ENCODE measurements at places on chromosomes 13 and 19. TPM values are rescaled to one million over a fixed set of nuclear protein-coding genes. Genes with fewer than 3 reads are reported as not detected.

DNA sequence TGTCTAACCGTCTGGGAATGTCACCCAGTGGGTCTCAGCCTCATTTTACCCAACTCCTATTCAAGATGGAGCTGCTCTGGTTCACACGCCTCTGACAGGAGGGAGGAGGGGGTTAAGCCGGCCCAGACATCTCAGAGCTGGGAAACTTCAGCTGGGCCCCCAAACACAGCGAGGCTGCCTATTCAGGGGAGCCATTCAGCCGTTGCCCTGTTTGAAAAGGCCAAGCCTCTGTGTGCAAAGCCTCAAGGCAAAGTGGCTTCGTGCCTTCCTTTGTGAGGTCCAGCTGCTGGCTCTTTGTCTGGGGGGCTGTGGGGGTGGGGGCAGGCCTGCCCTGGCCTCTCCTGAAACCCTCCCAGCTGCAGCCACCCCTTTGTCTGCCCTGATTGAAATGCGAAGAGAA is 147.4 kb downstream of the PTPRS start:
- DNase-seq: no peak

KIR2DL3 gene
- total RNA-seq: not detected

- DNase-seq: peak; percentile 9
Observed at GRCh38 chr13:98144801-98145350, 2.0 kb downstream of the FARP1 start.

FGF21 gene
- total RNA-seq: not detected

GRCh38 chr19:18738961-18739690 is 52.0 kb downstream of the COMP start:
- DNase-seq: no peak

PSPN gene
- 1.8 TPM for total RNA-seq

- no peak for DNase-seq
Observed at GRCh38 chr13:62920159-62920558, 1504.5 kb upstream of the PCDH20 start.

ZNF600 gene
- 14.3 TPM for total RNA-seq

SLC39A3 gene
- total RNA-seq: 46.0 TPM

DNA sequence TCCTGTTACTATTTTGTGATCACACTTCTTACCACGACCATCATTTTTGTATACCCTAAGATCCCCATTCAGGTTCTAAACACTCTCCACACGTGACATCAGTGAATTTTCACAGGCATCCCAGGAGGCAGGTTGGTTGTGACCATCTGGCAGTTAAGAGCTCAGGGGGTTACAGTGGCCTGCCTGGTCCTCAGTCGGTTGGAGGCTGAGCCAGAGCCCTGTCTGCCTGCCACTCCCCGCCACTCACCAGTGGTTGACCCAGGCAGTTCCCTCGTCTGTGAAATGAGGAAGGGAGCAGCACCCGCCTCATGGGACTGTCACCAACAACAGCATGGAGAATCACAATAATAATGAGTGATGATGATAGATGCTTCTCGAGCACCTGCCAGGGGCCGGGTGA is 36.4 kb upstream of the EHD2 start:
- DNase-seq: no peak

GRCh38 chr19:38734426-38735256 is 9.6 kb downstream of the CAPN12 start:
- DNase-seq: peak; percentile 44

DNA sequence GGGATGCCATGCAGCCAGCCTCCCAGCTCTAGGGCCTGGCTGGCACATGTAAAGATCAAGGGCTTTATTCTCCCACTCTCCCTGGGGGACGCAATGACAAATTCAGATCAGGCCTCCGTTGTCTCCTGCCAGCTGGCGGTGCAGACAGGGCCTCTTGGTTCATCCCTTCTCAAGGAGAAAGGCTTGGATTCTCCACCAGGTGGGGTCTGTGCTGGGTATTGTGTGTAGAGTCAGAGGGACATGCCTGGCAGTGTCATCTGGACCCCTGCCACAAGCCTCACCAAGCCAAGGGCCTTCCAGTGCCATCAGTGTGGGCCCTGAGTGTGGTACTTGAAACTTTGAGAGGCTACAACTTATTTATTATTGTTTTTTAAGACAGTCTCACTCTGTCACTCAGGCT is 8.4 kb upstream of the PTPRS start:
- no peak for DNase-seq

DNA sequence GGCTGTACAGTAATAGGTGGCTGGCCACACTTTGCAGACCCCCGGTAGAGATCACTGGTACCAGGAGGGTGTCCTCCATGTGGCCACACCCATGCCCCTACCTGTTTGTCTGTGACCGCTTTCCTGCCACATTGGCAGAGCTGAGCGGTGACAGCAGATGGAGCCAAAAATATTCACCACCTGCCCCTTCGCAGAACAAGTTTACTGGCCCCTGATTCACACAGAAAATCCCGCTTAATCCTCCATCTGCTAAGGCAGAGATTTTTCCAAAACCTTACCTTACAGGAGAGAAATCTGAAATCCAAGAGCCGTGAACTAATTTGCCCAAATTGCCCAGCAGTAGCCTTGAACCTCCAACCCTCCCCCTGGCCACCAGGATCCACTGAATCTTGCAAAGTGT is 52.1 kb downstream of the MYO9B start:
- no peak for DNase-seq

DNA sequence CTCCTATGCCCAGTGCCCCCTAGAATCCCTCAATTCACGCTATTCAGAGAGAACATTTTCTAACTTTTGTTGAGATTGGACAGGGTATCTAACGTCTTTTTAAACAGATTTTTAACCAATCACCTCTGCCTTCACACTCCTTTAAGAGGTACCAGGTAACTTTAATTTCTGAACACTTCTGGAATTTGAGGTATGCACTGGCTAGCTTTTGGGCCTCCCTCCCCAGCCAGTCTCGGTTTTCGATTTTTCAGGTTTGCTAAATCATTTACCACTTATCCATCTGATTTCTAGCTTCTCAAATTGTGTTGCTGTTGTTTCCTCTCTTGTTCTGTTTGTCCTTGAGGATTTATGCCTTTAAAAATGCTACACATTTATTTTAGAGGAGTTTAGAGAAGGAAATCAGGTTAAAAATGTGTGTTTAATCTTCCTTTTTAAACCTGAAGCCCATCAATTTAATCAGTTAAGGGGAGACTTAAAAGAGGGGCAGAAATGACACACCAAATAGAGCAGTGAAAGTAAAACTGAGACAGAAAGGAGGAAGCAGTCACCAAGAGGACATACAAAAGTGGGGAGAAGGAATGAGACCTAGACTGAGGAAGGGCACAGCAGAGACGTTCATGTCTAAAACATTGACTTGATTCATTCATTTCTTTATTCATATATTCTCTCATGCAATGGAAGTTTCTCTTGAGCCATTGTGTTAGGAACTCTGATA is 139.6 kb upstream of the HTR2A start:
- no peak for DNase-seq

DNA sequence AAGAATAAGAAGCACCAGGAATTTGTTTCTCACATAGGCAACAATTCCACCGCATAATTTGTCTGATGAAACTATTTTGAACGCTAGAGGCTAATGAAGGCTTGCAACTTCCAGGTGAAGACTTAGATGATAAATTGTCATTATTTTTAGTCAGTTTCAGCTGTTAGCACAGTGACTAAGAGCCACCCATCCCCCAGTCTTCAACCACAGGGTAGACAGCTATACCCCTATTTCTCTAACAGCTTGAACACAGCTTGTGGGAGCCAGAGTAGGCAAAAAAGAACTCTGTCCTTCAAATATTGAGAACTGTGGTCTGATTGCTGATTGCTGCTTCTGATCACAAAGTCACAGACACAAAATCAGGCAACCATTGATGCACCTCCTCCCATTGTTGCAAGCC is 1124.8 kb upstream of the PRR20A start:
- DNase-seq: no peak

GRCh38 chr13:27403727-27404385 is 20.6 kb upstream of the GTF3A start:
- no peak for DNase-seq

GRCh38 chr13:52737965-52738364 is 1.7 kb downstream of the CNMD start:
- DNase-seq: no peak

DNA sequence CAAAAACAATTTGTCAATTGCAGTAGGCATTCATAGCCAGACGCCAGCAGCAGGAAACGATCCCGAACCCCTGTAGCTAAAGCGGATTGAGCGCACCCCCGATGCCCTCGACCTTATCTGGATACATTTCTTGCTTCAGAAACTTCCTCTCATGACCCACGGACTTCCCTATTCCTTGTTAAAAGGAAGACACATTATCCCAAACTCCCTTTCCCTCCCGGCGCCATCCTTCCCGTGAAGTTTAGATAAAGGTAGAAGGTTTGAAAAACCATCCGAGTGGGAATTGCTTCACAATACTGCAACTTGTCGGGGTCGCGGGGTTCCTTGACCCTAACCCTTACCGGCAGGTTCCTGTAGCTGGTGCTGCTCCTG is 977 bp downstream of the PCDH20 start:
- DNase-seq: no peak

DNA sequence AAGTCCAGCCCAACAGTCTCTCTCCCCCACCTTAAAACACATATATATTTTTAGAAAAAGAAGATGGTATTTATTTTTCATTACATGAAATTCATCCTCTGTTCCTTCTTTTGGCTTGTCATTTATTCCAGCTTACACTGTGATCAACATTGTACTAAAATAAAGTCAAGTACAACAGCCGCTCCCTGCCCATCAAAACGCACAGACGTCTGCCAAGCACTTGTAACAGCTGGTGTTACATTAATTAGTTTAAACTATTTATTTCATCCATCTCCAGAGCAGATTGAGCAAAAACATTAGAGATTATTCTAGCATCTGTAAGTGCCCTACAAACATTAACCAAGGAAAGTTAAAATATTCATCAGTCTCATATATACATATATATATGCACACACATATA is 350.5 kb downstream of the DACH1 start:
- no peak for DNase-seq

ZNF296 gene
- total RNA-seq: 3.1 TPM

DNA sequence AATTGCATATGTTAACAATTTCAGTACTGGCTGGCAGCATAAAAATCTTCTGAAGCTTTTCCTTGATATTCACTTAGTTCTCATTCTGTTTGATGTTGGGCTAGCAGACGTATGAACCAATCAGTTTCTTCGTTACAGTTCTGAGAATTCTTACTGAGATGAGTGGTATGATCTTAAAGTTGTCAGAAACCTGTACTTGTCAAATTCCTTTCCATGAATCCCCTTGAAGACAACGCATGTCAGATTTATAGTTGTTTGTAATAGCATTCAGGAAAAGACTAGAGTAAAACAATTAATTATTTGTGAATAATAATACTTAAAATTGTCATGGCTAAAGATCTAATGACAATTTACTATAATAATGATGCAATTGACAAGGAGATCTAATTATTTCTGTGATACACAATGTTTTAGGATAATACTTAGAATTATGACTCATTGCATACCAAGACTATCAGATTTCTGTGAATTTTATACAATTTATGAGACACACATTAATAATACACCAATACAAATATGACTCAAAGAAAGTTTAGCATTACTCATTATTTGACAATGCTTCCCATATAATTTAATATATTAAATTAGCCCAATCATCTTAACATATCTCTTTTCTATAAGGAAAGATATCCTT is 447.2 kb downstream of the RFC3 start:
- DNase-seq: no peak

DNA sequence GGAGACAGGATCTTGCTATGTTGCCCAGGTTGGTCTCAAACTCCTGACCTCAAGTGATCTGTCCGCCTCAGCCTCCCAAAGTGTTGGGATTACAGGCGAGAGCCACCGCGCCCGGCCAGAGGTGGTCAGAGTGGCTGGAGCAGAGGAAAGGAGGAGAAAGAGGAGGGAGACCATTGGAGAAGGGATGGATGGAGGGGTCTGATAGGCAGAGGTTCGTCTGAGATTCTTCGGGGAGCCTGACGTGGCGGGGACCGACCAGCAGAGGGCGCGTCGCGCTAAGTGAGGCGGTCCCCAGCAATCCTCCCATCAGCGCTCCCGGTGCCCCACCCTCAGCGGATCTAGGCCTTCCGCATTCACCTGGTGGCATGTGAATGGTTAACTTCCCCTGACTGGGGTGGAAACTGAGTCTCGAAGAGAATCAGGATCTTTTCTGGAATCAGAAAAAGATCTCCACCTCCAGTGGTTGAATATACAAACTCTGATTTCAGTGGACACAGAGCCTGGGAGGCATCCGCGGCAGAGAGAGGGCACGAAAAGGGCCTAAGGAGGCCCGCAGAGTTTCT is 8.8 kb downstream of the GTPBP3 start:
- DNase-seq: peak; percentile 90

IL4I1 gene
- total RNA-seq: 22.2 TPM

- no peak for DNase-seq
Observed at GRCh38 chr13:52894413-52894812, 46.0 kb upstream of the PCDH8 start.

DLL3 gene
- total RNA-seq: 0.72 TPM

DNA sequence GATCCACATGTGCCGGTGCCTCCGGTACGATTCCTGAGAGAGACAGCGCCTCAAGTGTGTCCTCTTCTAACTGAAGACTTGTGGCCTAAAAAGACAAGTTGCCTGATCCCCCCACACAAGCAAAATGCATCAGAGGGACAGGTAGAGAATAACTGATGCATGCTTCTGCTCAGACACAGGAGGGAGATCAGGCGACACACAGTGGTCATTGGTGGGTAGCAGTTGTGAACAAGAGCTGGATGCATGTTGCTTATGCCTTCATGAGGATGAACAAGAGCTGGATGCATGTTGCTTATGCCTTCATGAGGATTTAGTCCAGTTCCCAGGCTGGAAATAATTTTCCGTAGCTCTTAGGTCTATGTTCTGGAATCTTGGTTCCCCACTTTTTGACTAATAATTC is 505.6 kb downstream of the MYO16 start:
- DNase-seq: no peak

DNA sequence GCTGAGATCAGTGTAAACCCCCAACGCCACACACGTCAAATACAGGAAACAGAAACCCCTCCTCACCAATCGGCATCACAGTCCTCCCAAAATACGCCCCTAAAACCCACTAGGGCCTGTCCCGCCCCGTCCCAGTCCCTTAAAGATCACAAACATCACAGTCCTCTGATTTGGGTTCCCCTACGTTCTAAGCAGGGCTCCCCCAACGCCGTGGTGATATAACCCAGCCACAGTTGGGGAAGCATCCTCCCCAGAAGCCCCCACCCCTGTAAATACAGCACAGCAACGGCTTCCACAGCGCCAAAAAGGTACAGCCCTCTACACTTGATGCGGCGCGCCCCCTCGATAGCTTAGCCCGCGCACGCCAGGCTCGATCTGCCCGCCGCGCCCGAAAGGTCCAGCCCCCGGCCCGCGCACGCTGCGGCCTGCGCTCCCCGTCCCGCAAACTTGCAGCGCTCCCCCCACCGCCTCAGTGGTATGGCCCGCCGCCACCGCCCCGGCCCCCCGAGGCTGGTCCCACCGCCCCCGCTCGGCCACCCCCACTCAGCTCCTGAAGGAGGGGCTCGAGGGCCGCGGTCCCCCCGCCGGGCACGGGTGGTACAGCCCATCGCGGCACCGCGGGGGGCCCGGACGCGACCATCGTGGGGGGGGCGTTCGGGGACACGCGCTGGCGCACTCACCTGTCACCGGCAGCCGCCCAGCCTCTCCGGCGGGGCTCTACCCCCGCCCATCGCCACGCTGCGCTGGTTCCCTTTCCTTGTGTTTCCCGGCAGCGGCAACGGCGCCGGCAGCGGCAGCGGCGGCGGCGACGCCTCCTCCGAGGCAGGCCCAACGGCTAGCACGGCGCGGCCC is at the start of gene AKT2:
TSS of gene AKT2 (minus strand) at position 845 of the 852 bp plus-strand sequence. CDS start 20,078 bp downstream, outside the sequence.
- peak; percentile 80 for DNase-seq

All from activated CD4-positive, alpha-beta T cell treated with anti-CD3 and anti-CD28 coated beads for 36 hours (primary cell).